ENCODE measurements at places on chromosomes 5 and 9.
A peak's percentile ranks its signal among the peaks of the same experiment; 100 is the strongest.

DNA sequence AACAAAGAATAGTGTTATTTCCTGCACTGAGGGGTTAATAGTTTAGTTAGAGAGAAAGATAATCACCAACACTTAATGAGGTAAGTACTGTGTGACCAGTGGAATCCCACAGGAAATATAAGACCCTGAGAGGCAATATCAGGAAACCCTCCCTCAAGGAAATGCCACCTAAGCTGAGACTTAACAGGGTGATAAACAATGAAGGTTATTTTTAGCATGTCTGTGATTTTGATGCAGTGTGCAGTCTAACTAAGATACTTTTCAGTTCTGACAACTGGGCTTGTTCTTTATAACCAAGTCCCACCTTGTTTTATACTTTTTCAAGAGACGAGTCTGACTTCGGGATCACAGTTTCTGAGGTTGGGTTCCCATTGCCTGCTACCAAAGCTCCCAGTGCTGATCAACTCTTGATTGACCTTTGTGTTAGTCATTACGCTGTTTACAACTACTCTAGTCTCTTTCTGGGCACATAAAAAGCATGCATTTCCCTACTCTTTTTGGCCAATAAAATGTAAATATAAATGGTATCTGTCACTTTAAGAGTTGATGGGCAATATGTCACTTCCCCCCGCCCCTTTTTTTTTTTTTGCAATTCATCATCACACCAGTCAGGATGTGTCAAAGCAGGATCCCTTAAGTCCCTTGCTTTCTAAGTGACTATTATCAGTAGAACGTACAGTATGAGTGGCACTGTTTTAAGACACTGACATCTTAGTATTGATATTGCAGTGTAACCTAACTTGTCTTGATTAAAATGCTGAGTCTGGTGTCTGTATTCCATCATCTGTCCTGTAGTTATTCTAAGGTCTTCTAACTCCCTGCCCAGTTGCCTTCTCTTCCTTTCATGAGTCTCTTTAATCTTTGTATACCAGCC is 31.4 kb downstream of the C6 start:
- no peak for DNase-seq

- DNase-seq, result no peak
Measured at GRCh38 chr5:142478113-142478512, 153.3 kb upstream of the SPRY4 start.

DNA sequence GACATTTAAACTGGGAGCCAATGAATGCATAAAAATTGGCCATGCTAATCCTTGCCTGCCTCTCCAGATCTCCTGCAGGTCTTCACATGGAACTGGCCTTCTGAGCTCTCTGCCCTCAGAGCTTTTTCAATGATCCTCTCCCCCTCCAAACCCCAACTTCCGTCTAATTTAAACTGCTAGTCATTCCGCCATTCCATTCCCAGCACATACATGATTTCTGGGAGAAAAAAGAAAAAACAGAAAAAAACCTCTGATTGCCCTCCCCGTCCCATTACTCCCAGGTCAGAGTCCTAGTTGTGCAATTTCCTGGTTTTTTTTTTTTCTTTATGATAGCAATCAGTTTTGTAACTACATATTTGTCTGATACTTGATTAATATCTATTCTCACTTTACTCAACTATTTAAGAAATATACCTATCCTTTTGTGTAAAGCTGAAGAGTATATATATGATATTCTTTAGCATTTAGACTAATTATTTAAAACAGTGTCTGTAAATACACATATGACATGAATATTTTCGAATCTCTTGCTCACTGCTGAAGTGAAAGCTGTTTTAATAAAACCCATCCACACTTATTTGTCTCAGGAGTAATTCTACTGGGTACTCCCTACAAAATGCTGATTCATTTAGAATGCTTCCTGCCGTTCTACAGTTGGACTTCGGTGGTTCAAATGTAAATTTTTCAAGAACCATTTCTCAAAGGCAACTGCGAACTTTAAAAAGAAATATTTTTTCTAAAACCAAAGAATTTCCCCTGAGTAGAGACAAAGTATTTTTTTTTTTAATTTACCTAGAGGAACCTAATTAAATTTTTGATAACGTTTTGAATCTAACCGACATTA is 1.6 kb downstream of the HINT1 start:
- no peak for DNase-seq

- DNase-seq, result no peak
Measured at GRCh38 chr9:107704774-107705173, 215.2 kb upstream of the KLF4 start.

DNA sequence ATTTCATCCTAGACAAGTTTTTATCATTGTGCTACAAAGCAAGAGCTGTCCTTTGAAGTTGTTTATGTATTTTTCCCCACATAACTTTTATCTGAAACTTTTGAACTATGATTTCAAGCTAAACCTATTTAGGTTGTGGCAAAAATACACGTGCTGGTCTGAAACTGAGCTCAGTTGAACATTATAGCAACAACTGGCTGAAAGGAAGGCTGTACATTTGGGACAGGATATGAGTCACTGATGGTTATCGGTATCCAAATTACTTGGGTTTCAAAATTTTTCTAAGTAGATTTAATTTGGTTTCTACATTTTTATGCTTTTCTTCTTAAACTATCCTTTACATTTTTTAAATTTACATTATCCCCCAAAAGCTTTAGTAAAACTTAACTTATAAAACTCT is 627.3 kb upstream of the NUDT12 start:
- no peak for DNase-seq

- no peak for DNase-seq
Measured at GRCh38 chr9:20225826-20226225, 396.5 kb downstream of the MLLT3 start.

- no peak for DNase-seq
Measured at GRCh38 chr9:77802064-77802463, 153.9 kb upstream of the GNA14 start.

GRCh38 chr9:92727716-92728700 is 36.6 kb downstream of the BICD2 start:
- DNase-seq, result no peak

DNA sequence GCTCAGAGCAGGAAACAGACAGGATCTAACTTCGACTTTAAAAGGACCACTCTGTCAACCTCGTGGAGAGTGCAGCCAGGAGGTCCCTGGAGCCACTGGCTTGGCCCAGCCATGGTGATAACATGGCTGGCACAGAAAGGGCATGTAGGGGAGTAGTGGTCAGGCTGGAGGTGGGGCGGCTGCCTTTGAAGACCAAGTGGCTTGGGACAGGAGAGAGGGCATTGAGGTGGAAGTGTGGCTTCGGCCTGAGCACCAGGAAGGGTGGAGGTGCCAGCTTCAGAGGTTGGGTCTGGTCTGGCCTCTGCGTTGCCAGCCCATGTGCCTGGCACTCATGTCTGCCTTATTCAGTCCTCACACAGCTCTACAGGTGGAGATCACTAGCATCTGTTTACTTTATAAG is 270.0 kb downstream of the NSG2 start:
- no peak for DNase-seq

DNA sequence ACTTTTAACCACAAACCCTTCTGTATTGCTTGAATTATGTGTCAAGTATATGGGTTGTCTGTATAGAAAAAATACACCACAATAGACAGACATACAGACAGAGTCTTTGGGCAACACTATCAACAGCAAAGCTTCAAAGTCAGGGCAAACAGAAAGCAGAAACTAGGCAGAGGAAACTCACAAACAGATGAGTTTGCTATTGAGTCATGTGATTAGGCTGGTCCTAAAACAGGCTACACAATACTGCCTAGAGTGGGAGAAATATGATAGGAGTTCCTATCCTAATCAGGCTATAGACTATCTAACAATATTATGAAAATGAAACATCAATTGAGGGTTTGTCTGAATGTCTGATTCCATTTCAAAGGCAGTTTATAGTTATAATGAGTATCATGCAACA is 156.4 kb downstream of the EDIL3 start:
- no peak for DNase-seq

- DNase-seq, result no peak
Measured at GRCh38 chr5:52956014-52956413, 33.1 kb upstream of the ITGA2 start.

- DNase-seq, result no peak
Measured at GRCh38 chr5:72509401-72509800, 2.2 kb upstream of the ZNF366 start.

DNA sequence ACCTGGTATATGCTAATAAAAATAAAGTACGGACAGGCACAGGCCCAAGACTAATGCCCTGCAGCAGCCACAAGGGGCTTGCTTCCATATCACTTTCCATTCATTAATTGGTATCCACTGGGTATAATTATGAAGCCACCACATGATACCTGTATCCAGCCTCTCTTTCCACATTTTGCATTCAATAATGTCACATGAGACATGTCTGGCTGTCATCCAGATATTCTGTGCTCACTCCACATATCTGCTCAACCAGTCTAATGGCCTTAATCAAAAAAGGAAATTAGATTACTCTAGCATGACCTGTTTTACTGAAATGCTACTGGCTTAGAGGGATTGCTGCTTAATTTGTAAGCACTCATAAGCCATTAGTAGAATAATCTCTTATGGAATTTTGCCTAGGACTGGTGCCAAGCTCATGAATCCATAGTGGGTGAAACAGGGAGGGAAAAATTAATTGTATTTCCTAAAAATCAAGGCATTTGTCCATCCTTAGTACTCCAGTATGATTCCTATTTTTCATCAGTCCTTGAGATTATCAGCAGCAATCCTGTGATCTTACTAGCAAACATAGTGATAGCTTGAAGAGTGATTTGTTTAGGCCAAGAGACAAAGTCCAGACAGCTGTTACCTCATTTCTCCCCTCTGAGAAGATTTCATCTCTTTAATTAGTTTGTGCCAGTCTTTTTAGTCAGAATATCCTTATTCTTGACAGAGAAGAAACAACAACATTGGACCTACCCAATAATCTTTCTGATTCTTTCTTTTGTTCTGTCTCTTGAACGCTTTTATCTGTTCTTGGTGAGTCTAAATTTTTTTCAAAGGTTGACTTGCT is 119.2 kb upstream of the ABCA1 start:
- DNase-seq, result no peak

DNA sequence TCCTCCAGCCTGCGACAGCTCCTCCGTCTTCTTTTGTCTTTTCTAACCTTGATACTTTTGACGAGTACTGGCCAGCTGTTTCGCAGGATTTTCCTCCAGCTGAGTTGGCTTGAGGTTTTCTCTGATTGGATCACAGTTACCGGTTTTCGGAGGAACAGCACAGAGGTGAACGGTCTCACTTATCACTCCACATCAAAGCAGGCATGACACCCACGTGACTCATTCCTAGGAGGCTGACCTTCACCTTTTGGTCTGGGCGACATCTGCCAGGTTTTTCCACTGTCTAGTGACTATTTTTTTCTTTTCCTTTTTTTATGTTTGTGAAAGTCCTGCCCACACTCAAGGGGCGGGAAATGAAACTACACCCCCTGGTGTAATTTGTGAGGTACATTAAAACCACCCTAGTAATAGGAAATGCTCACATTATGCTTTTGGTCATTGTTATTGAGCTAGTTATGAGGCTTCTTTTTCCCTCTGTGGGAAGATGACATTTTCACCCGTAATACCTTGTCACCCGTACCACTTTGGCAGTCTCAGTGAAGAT is 319.2 kb downstream of the GADD45G start:
- DNase-seq, result peak; percentile 70

DNA sequence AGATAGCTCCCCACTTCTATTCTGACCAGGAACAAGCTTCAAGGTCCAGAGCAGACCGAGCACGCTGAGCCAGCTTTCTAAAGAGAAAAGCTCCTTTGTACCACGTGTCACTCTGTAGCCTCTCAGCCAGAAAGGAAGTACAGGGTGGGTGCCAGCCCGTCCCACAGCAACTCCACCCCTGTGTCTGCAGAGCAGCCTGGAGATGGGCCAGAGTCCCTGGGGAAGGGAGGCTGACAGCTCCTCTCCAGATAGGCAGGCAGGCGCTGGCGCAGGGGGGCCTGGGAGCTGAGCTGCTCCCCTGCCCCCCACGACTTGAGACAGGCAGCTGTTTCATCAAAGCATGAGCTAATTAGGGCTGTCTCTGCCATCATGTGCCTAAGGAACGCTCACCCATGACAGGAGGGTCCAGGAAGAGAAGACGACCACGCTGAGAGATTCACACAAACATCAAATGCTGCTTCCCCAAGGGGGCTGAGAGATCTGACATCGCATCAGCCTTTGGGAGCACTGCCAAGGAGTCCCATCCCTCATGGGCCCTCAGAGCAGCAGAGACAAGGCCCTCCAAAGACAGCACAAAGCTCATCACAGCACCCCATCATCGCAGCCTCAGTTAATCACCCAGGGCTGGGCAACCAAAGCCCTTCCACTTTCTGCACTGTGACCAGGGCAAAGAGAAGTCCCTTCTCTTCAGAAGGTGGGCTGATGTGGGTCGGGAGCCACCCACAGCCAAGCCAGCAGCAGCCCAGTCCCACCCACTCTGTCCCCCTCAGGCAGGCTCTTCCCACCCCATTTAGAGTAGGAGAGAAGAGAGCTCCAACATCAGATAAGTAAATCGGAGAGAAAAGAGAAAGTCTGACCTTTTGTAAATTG is 78.5 kb upstream of the LRRTM2 start:
- DNase-seq, result peak; percentile 5

DNA sequence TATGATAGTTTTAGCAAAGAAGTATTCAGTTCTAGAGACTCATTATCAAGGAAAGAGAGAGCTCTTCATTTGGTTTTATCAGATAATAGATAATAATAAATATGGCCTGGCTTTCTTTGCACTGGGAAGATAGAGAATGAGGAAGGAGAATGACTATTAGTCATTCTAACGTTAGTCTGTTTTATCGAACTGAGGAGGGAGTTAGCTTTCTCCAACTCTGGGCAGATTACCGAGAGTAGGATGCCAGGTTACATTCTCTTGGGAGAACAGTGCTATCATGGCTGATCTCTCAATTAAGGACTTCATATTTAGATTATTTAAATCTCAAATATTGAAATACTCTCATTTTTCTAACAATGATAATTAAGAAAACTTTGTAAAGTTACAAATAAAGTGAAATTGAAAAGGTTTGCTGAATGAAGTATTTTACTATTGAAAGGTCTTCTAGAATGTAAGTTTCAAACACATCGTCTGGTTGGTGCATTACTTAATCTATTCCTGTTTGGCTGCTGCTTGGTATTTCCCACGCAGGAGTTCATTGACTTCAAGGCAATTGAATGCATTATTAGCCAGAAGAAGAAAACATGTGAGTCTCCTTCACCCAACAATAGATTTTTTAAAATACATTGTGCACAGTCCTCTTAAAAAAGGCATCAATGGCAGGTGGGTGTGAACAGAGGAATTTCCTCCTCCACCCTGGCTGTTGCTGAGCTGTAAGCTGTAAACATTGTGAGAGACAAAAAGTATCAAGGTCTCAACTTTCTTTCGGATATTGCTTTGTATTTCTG is 140.8 kb downstream of the C9orf152 start:
- DNase-seq, result no peak

DNA sequence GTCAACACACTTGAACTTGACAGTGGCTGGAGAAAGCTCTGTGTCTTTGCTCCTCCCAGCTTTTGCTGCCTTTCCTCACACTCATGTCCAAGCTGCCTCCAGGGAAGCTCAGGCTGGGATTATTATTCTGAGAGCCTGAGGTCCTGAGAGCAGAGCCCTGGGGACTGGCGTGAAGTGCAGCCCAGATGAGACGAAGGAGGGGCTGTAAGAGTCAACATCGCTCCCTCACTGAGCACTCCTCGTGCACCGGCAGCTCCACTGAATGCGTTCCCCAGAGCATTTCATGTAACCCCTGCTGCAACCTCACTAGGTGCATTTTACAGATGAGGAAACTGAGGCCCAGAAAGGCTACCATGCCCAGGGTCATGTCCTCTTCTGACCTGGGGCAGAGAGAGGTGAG is 63.5 kb upstream of the PHYKPL start:
- DNase-seq, result no peak

Measured in activated naive CD4-positive, alpha-beta T cell treated with Interleukin-2 at 50 U/mL for 16 hours (primary cell).